ENCODE measurements at places on chromosomes 16 and 17.
A peak's percentile ranks its signal among the peaks of the same experiment; 100 is the strongest.

- no peak for DNase-seq
Observed at GRCh38 chr16:31200821-31201568, 1.6 kb downstream of the PYCARD start.

DNA sequence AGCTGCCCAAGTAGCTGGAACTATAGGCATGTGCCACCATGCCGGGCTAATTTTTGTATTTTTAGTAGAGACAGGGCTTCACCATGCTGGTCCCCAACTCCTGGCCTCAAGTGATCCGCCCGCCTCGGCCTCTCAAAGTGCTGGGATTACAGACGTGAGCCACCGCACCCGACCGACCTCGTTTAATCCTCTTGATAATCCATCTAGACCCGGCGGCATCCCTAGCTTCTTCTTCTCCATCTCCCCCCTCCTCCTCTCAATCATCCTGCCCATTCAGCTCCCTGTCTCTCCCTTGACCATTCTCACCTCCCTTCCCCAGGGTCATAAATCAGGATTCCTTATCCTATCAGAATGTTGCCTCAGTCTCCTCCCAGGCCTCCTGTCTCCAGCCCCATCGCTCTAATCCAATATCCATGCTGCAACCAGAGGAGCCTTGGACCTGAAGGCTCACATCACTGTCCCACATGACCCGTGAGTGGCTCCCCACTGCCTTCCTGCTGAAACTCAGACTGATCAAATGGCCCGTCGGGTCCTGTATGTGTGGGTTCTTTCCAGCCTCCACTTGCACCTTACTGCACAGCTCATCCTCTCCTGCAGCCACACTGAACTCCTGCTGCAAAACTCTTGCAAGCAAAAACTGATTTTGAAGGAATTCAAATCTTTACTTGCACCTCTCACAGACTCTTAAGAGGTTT, 74.1 kb upstream of the CDH5 start:
- DNase-seq = no peak

DNA sequence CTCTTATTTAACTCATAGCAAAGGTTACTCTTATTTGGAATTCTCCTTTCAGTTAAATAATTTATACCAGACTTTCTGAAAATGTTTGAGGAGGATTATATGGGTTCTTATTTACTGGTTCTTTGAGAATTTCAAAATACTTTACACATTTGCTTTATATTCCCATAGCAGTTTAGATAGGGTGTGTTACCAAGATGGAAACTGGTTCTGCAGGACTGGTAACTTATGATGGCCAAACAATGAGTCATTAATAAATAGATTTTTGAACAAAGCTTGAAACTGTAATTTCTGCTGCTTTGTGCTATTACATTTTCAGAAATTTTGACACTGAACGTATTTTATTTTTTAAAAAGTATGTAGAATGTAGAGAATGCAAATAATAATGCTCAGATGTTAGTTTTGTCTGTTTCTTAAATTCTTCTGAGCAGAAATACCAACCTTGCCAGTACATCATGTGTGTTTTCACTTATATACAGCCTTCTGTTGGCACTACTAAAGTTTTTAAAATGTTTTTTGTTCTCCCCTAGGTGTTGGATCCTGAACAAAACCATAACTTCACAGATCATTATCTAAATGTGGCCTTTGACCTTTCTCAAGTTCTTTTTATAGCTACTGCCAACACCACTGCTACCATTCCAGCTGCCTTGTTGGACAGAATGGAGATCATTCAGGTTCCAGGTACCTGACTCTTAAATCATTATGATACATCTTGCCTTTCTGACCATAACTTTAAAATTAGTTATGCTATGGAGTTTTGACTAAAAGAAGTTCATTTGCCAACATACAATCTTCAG, 48.3 kb upstream of the ABCC11 start:
- no peak for DNase-seq

DNA sequence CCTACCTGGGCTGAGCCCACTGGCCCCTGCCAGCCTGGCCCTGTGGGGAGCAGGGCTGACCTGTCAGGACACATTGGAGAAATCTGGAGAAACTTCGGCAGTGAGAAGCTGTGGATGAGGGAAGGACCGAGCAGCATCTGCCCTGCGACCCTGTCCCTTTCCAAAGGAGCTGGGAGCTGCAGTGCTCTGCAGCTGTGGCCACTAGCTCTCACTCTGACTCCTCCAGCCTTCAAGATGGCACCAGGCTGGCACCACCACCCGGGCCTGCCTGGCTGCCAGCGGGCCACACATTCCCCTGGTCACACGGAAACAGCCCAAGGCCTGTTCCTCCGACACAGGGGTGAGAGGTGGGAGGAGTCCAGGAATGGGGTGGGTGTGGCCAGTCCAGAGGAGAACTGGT, 30.1 kb downstream of the CD300LG start:
- DNase-seq = no peak

DNA sequence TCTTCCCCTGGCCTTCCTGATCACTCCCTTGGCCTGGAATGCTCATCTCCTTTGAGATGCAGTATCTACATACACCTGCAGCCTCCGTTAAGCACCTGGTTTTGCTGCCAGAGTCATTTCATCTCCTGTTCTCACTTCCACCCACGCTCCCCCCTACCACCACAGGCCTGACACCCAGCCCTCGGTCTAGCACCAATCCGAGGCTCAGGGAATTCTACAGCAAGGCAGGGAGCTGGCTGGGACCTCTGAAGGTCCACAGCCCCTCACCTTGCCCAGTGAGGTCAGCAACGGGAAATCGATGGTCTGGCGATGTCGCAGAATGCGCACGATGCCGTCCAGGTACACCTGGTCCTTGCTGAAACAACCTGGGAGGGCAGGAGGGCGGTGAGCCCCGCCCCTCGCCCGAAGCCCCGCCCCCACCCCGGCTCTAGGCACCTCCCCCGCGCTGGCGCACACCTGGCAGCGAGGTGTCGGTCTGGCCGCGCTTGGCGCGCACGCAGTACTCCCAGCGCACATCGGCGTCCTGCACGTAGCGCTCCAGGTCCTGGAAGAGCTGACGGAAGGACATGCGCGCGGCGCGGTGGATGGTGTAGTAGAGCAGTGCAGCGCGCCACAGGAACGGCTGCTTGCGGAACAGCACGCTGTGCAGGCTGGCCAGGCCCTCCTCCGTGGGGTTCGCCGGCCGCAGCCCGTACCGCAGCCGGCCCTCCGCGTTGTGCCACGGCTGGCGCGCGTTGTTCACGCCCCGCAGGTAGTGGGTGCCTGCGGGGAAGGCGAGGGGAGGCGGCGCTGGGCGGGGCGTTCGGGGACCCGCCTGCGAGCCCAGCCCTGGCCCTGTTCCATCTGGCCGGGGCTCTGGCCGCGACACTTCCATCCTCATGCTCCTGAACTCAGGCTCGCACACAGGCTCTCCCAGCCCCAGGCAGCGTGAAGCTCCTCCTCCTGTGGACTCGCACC, 5.7 kb downstream of the MATCAP1 start:
- DNase-seq = no peak

DNA sequence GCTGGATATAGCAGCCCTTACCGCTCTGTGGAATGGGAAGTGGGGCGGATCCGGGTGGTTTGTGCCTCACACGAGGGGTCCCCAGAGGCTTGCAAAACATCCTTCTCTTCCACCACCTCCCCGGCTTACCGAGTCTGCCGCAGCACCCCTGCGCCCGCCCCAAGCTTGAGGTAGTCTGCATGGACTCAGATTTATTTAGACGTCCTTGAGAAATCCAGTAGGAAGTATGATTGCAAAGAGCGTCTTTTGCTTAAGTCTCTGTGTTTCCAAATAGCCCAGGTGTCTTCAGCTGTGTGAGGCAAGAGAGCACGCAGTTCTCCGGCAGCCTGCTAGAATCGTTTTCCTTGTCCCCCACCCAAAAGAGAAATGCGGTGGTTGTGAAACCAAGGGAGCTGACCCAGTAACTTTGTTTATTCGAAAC, 2.4 kb downstream of the KIAA0513 start:
- no peak for DNase-seq

DNA sequence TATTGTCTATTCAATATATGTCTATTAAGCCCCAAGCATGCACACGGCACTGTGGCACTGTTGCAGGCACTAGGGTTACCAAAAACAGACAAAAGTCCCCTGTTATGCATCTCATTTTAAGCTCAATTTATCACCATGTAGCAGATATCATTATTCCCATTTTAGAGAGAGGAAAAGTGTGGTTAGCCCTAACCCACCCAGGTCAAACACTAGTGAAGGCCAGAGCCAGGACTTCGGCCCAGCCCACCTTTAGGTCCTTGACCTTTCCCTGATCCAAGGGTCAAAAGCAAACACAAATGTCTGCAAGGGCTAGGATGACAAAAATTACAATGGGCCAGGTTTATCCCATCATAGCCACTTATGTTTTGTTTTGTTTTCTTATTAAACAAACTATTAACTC, 130.3 kb upstream of the NUDT7 start:
- no peak for DNase-seq

DNA sequence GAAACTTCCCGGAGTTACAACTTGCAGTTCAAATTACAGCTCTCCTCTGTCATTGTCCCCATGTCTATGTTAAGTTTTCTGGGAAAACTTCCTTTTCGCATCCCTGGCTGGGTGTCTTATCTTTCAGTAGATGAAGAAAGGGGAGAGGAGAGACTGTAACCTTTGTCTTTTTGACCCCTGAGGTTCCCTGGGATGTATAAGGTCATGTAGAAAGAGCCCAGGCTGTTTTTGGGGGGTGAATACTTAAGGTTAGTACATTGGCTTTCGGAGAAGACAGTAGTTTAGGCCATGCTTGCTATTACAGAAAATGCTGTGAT, 31.1 kb downstream of the HS3ST3B1 start:
- no peak for DNase-seq

DNA sequence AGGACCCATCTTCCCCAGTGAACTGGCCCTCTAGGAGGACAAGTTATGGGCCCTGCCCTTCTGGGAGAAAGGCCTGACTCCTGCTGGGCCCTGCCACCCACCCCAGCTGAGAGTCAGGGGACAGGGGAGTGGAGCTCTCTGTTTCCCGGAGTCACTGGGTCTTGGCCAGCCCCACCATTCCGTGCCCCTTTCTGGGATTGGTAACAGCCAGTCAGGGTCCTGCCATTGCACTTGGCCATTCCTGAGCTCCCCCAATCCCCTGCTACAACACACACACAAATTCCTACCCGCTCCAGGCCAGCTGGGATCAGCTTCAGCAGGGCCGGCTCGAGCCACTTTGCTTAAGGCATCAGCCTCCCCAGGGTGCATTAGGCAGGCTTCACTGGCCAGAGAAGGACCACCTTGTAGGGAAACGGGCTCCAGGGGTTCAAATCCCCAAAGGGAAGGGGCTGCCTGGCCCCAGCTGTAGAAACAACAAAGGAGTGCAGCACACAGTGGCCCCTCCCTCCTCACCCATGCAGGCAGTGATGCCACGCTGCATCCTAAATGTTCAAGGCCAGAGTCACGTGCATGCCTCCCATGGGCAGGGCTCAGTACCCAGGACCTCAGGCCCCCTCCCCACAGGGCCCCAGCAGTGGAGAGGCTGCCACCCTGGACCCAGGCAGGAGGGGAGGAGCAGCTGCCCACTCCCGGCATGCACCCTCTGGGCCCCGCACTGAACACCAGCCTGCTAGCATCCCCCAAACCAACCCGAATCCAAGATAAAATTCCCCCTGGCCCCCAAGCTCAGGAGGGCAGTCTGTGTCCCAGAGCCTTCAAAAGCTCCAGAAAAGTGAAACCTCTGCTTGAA, 37.7 kb downstream of the C16orf78 start:
- no peak for DNase-seq

DNA sequence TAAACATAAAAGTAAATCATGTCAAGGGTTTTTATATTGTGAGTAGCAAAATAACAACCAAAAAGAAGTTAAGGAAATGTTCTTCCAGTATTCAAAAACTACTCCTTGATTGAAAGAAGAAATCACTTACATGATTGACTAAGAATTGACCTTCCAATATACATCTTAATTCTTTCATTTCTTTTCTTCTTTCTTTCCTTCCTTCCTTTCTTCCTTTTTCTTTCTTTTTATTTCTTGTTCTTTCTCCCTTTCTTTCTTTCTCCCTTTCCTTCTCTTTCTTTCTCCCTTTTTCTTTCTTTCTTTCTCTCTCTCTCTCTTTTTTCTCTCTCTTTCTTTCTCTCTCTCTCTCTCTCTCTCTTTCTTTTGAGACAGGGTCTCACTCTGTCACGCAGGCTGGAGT, 60.7 kb upstream of the SOX9 start:
- no peak for DNase-seq

- peak; percentile 73 for DNase-seq
Observed at GRCh38 chr17:78140169-78141051, 5.8 kb upstream of the C17orf99 start.

- no peak for DNase-seq
Observed at GRCh38 chr16:361341-361871, 8.9 kb upstream of the AXIN1 start.

- DNase-seq = no peak
Observed at GRCh38 chr17:38656959-38657823, 17.6 kb downstream of the EPOP start.

DNA sequence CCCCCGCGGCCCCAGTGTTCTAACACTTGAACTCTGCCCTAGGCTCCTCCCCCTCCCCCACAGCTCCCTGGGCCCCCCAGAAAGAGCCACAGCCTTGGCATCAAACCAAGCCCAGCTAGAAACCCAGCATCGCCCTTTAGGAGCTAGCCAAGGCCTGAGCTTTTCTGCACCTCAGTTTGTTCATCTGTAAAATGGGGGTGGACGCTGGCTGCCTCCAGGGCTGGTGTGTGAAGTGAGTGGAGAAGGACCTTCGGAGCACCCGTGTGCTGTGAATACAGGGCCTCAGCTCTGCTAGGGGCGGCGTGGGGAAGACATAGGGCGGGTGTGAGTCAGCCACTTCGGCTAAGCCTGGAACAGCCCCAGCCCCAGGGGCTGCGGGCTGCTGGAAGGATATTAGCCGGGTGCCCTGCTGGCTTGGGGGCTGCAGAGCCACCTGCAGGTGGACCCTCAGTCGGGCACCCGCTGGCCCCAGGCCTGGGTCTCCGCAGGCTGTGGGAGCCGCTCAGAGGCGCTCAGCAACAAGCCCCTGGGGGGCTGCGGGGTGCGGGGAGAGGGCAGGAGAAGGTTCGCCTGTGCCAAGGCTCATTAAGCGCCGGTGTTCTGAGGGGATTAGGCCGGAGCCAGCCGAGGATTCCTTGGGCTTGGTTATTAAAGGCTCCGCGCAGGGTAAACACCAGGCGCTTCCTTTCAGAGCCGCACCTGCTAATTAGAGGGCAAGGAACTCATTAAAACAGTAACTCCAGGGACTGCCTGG, 217.0 kb upstream of the CIBAR2 start:
- no peak for DNase-seq

DNA sequence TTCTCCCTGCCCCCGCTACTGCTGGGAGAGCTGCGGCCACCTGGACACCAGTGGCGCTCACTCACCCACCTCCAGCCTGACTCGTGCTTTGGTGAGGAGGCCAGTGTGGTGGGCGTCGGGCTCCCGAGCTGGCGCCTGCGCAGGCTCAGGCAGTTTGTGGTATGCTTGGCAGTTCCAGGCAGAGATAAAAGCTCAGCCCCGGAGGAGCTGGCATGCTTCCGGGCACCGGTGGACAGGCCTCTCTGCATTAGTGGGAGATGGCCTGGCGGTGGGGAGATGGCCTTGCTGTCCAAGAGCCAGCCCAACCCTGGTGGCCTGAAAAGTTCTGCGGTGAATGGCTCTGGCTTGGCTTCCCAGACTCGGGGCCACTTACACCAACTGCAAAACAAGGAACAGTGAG, 4.1 kb downstream of the ADGRG1 start:
- no peak for DNase-seq

All from omental fat pad (tissue), 4 donors.